ENCODE measurements at places on chromosomes 7 and 10.

DNA sequence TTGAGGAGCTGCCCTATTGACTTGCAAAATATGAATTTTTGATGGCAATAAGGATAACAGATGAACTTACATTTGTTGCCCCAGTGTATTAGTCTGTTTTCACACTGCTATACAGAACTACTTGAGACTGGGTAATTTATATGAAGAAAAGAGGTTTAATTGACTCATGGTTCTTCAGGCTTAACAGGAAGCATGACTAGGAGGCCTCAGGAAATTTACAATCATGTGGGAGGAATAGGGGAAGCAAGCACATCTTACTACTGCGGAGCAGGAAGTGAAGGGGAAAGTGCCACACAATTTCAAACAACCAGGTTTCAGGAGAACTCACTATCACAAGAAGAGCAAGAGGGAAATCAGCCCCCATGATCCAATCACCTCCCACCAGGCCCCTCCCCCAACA, 57.9 kb downstream of the ZNF22 start:
- DNase-seq, result no peak

DNA sequence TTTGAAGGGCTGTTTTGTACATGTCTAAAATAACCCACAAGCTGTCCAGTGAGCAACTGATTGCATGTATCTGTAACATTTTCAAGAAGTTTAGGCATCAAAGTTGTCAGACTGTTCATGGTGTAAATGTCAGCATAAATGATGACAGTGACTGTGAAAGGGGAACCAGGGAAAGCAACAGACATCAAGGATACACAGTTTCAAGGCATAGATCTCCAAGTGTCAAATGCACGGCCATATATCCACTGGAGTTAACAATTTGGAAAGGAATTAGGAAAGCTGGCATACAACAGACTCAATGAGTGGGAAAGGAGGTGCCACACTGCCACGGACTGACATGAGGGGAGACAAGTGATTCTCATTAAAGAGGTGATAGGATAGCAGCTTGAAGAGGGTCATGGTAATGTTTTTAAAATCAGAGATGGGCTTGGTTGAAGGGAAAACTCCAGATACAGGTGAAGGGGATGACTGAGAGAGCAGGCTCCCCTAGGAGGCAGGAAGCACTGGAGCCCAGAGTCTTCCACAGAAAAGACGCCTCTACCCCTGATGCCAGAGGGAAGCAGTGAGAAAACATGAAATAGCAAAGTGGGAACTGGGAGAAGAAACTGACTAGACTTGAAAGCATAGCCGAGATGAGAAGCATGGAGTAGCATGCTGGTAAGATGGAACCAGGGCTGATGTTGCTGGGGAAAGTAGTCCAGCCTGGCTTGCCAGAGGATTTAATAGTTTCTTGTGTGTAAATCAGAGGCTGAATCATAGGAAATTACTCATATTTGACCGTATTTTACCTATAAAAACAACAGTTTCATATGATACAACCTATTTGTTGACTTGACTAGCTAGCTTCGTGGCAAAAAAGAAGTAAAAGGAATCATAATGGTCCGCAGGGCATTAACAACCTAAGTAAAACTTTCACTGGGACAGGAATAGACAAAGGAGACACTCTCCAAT, 18.6 kb downstream of the NSMCE4A start:
- peak; percentile 22 for DNase-seq

DNA sequence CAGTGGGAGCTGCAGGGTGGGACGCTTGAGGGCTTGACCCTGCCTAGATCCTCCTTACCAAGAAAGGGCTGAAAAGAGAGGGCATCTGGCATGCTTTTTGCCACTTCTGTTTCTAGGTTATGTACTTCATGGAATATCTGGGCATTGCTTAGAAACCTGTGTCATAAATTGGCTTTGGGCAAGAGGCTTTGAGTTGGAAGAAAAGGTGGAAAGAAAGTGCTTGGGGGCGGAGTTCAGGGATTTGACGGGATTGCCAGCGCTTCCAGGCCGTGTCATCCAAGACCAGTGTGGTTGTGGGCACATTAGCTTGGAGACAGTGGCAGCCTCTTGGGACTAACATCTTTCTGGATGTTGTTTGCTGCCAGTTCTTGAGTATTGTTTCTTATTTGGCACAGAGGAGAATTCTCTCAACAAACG, 825 bp downstream of the ZNF862 start:
- DNase-seq, result no peak

GRCh38 chr10:103663236-103663635, 169.7 kb downstream of the NEURL1 start:
- DNase-seq, result no peak

DNA sequence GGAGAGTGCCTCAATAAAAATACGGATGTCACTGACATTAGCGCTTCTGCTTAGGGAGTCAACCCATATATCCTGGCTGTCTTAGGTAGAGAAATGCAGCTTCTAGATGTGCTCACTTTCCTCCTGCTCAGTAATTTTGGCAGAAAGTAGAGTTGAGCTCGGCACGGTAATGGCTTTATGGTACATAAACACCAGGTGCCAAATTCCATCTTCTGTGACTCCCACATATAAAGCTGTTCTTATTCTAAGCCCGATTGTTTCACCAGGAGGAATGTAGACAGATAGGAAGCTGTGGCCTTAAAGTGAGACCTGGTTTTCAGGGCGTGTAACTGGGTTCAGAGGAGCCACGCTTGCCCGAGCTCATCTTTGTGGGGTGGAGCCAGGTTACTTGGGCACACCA, 143.7 kb downstream of the CREB5 start:
- no peak for DNase-seq

GRCh38 chr10:66752714-66753113, 173.1 kb upstream of the LRRTM3 start:
- DNase-seq, result peak; percentile 66

- DNase-seq, result peak; percentile 59
These were observed 87.8 kb downstream of the HDAC9 start for GRCh38 chr7:18583305-18583704.

DNA sequence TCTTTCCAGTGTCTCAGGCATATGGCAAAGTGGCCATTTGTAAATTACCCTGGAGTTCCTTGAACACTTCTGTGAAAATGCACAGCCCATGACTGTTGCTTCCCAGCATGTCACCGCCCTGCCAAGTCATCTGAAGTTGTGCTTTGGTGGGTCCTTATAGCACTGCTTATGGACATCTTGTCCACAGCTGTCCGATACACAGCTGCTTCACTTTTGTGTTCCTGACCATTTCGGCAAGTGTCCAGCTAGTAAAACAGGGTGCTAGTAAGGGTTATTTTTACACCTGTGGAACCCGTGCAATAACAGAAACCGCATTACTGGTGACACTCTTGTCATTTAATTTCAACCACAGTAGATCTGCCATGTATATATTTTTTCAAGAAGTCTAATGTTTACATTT, 29.7 kb downstream of the PIP4K2A start:
- DNase-seq, result peak; percentile 22

DNA sequence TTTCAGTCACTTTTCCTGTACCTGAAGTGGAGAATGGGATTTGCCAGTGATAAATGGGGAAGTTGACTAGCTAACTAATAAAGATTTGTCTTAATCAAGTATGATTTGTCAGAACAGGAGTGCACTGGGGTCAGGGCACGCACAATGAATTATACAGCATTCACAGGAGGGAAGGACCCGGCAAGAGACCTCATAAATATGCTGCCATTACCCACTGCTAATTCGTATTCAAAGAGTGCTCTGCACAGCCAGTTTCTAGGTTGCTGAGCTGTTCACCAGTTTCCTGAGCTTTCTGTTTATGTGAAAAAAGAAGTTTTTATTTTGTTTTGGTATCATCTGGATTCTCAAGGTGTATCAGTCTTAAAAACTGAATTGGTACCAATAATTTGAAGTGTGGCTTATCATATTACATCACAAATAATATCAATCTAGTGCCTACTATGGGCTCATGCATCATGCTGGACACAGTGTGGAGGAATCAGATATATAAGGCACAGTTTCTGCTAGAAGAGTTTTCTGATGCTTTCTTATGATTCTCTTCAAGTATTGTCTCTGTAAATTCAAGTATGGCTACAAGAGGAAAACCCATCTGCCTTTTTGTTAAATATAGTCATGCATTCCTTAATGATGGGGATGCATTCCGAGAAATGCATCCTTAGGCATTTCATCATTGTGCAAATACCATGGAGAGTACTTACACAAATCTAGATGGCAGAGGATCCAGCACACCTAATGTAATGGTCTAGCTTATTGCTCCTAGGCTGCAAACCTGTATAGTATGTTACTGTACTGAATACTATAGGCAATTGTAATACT, 202.2 kb downstream of the VTI1A start:
- peak; percentile 70 for DNase-seq

DNA sequence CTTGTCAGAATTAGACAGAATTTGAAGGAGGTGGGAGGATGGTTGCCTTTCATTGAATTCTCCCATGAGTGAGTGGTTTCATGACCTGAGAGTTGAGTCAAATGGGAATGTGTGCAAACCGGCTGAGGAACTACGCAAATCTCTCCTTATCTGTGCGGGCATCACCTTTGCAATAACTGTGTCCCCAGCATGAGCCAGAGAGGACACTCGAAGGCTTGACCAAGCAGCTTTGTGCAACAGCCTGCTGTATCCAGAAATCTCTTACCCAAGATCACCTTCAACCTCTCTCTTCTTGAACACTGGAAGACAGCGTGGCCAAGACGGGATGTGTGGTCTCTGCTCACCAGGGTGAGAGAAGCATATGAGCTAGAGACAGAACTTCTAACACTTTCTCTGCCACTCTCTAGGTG, 93.8 kb upstream of the IKZF1 start:
- no peak for DNase-seq

DNA sequence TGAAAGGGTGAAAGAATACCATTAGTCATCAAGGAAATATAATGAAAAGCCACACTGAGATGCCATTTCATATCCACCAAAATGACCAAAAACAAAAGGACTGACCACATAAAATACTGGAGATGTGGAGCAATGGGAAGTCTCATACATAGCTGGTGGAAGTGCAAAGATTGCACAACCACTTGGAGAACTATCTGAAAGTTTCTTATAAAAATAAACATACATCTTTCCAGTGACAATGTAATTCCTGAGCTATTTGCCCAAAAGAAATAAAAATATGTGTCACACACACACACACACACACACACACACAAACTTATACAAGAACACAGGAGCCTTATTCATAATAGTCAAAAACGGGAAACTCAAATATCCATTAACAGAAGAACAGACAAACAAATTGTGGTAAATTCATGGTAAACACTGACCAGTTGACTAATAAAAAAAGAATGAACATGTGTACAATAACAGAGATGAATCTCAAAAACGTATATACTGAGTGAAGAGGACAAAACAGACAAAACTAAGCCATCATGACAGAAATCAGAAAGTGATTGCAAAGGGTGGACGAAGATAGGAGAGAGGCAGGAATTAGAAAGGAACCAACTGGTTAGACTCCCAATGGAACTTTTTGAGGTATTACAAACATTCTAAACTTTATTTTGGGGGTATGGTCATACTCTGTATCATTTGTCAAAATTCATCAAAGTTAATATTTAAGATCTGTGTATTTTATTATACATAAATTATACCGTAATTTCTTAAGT, 21.5 kb downstream of the WASL start:
- DNase-seq, result peak; percentile 89

DNA sequence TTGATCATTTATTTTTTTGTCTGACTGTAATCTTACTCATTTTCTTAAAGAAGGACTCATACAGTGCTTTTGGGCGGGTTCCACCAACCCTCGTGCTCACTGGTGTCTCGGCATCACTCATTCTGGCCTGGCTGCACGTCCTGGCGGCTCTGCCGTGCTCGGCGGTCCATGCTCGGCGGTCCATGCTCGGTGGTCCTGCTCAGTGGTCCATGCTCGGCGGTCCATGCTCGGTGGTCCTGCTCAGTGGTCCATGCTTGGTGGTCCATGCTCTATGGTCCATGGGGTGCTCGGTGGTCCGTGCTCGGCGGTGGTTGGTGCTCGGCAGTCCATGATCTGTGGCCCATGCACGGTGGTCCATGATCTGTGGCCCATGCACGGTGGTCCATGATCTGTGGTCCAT, 72.5 kb downstream of the WDR37 start:
- DNase-seq, result no peak

DNA sequence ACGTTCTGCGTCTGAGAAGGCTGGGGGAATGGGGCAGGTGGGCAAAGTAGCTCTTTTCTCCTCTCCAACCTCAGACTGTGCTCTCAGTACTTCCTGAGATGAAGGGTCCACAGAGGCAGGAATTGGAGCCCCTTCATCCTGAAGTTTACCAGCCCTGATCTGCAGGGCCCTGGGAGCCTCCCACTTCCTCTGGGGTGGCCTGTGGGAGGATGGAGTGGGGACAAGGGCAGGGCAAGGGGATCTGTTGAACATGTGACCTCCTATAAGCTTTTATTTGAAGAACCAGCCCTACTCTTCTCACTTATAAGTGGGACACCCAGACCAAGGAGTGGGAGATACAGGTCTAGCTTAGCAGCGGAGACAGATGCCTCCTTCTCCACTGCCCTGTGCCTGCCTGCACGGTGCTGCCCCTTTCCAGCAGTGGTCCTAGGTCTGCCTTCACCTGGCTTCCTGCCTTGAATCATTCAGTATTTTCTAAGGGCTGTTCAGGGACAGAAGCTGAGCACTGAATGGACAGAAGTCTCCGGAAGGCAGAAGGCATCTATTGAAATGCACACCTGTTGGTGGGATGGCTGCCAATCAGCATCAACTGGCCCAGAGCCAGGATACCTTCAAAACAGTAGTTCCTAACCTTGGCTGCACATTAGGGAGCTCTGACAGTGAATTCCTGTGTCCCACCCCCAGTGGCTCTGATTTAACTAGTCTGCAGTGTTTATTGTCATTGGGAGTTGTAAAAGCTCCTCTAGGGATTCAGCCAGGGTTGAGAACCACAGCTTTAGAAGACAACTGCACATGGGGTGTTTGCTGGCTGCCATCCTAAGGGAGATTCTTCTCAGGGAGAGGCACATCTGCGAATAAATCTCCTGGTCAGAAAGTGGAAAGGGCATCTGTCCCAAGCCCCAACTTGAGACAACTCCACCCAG, 2.7 kb upstream of the ARHGAP22 start:
- no peak for DNase-seq

DNA sequence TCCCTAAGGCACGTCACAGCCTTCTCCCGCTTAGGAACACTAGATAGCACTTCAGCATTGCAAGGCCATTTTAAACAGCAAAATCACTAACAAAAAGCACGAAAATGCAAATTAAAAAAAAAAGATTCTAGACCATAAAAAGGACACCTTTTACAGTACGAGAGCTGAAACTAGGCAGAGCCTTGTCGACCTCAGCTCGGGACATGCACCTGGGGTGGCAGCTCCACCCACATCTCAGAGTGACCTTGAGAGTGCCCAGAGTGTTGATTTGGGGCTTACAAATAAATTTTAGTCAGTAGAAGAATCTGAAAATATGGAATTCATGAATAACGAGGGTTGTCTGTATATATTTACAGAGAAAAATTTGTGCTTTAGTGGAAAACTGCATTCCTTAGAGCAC, 1.1 kb downstream of the MRPS24 start:
- DNase-seq, result no peak

GRCh38 chr10:71419750-71420149, 23.0 kb downstream of the CDH23 start:
- no peak for DNase-seq

GRCh38 chr10:45429790-45430189, 55.8 kb downstream of the ALOX5 start:
- no peak for DNase-seq
